ENCODE measurements at places on chromosomes 5 and 9. TPM values are rescaled to one million over a fixed set of nuclear protein-coding genes. Genes with fewer than 3 reads are reported as not detected.

Gene HCN1
- 5.6 TPM for total RNA-seq

DNA sequence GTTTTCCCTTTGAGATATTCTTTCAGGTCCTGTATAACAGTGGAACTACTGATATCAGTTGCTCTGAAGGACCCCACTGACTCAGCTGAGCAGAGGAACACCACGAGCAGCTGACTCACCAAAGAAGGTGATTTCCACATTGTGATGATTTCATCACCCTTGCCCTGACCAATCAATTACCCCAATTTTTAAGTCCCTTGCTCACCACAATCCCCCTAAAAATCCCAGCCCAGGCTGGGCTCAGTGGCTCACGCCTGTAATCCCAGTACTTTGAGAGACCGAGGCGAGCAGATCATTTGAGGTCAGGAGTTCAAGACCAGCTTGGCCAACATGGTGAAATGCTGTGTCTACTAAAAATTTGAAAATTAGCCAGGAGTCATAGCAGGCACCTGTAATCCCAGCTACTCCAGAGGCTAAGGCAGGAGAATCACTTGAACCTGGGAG is 125.3 kb upstream of the ABCA1 start:
- peak; percentile 22 for DNase-seq

- DNase-seq = no peak
Observed at GRCh38 chr9:20256284-20256948, 365.9 kb downstream of the MLLT3 start.

DNA sequence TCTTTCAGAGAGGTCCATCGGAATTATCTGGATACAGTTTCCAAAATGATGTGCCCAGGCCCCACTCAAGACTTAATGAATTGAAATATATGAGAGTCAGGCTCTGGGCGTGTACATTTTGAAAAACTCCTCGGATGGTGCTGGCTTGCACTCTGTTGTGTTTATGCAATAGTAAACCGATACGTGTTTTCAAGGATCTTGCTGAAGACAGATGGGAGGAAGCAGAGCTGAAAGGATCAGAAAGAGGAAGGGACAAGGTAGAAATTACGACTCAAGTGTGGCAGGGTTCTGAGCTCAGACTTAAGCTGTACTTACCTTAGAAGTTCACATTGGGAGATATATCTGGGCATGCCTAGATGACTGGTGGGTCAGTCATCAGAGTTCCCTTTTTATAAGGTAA is 13.7 kb upstream of the STOM start:
- DNase-seq = no peak

DNA sequence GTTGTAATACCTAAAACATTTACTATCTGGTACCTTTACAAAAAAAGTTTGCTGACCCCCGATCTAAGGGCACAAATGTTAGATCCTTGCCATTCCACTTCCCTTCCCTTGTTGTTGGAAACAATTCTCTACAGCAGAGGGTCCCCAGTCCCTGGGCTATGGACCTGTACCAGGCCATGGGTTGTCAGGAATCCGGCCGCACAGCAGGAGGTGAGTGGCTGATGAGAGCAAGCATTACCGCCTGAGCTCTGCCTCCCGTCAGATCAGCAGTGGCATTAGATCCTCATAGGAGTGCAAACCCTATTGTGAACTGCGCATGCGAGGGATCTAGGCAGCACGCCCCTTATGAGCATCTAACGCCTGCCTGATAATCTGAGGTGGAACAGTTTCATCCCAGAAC is 248.5 kb downstream of the AP3B1 start:
- no peak for DNase-seq

DNA sequence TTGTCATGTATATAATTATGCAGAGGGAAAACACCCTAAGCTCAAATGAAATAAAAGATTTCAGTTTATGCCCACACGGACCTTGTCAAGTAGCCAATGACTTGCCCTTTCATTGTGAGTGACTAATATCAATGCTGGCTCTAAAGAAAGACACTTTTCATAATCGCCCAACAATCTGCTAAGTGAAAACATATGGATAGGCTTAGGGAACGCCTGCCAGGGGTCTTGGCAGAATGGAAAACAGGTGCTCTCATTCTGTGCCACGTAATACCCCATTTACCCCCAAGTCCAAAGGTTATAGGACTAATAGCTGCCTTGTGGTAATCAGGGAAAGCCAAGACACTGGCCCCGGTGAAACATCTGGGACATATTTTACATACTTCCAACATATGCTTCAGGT is 157.7 kb downstream of the SLF1 start:
- DNase-seq = no peak

DNA sequence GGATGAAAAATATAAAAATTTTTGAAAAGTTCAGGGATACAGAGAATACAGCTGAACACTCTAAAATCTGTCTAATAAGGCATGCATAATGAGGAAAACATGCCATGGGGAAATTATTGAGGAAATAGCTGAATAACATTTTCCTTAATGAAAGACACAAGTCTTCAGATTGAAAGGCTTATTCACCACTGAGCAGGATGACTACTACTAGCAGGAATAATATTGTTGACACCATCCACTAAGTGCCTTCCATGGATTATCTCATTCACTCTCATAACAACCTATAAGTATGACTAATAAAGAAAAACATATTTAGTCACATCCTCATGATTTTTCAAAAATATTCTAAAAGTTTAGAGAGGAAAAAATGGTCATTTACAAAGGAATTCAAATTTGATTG is 96.7 kb upstream of the FER start:
- no peak for DNase-seq

GRCh38 chr9:98255061-98255577 is 330 bp downstream of the TBC1D2 start:
- DNase-seq = no peak

DNA sequence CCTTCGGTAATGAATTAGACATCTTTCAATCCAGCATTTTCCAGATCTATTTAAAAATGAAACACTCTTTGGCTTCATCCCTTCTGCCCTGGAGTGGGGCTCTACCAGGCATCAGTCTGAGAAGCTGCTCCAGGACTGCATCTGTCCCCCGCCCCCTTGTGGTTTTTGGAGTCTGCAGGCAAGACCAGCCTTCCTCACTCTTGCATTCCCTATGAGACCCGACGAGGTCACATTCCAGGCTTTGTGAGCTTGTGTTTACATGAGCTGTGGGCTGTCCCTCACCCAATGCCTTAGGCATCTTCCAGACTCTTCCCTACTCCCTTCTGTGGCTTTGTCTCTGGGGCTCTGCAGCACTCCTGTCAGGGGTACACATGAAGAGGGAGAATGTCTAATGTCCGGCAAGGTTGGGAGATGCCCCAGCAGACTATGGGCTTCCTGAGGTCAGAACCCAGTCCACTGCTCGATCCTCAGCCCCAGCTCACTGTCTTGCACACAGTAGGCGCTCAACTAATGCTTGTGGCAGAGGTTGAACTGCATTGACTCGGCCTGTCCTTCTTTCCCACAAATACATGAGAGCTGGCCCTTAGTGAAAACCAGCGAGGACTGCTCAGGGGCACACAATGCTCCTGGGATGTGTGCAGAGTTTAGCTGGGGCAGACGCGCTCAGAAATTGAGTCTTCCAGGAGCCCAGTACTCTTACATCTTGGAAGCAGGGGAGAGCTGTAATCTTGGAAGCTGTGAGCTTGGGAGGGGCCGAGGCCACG is 11.7 kb upstream of the GADD45G start:
- DNase-seq = no peak

Measured in left cardiac atrium (tissue), 4 donors.